ENCODE measurements at places on chromosomes 6 and 20. TPM values are rescaled to one million over a fixed set of nuclear protein-coding genes. Genes with fewer than 3 reads are reported as not detected.

DNA sequence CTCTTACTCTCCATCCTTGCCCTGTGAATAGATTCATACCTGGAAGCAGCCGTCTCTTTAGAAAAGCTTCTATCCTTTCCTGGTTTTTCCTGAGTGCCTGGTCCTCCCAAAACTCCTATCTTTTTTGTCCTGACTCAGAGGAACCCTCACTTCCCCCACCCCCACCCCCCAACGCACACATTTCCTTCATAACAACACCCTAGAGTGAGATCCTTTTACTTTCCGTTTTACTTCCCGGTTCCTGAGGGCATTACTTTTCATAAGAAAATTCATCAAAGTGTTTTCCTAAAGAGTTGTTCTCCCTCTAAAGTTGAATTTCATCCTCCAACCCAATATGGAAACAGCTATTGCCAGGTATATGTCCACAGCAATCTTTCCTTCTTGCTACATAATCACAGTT is 327.0 kb downstream of the NRN1 start:
- no peak for DNase-seq

DNA sequence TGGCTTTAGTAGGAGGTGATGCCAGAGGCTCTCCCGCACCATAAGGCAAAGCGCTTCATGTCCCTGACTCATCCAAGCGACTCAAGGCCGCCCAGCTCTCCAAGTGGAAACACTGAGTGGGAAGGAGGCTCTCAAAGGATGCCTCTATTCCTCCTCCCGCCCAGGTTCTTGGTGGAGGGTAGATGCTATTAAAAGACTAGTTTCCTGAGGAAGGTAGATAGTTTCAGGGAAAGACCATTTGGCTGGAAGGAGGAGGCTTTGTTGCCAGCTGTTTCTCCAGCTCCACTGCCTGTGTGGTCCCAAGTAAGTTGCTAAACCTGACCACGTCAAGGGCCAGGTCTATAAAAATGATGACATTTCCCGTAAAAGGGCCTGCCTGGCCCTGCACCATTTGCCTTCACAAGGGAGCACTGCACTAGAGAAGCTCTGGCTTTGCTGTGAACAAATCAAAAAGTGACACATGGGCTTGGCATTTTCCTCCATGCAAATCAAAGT is 48.2 kb downstream of the GMDS start:
- DNase-seq = peak; percentile 74

DNA sequence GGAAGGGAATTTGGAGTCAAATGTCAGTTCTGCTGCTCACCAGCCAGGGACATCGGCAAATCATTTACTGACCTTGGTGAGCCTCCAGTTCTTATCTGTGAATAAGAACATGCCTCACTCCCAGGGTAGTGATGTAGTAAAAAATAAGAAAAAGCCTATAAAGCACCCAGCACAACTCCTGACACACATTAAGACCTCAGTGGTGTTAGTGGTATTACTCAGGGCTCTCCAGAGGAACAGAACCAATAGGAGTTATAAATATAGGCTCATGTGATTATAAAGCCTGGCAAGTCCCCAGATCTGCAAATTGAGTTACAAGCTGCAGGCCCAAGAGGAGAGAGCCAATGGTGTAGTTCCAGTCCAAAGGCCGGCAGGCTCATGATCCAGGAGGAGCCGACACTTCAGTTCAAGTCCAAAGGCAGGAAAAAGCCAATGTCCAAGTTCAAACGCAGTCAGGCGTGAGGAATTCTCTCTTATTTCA is 71.3 kb upstream of the EYA2 start:
- DNase-seq = no peak

DNA sequence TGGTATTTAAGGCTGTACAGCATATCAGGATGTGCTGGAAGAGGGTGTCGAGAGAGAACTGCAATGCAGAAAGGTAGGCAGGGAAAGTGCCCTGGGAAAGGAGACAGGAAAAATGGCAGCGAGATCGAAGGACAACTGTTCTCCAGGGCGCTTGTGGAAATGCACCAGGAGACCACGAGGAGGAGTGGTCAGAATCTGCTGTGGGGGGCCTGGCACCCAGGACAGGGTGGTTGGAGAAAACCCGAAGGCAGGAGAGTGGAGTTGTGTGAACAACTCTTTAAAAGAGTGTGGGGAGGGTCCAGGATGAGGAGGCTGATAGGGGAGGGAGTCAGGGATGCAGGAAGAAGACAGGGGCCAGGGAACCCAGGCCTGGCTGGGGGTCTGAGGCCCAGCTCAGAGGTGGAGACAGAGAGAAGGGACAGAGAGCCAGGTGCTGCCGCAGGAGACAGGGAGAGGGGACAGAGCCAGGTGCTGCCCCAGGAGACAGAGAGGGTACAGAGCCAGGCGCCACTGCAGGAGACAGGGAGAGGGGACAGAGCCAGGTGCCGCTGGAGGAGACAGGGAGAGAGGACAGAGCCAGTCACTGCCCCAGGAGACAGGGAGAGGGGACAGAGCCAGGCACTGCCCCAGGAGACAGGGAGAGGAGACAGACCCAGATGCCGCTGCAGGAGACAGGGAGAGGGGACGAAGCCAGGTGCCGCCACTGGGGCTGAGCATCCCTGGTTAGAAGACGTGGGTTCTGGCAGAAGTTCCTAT is 9.3 kb downstream of the SLC22A1 start:
- no peak for DNase-seq

- DNase-seq = peak; percentile 33
Measured at GRCh38 chr20:56689852-56690485, 60.9 kb downstream of the TFAP2C start.

- DNase-seq = no peak
Measured at GRCh38 chr20:38196076-38196475, 31.0 kb upstream of the TGM2 start.

GRCh38 chr6:162443101-162443500 is 284.5 kb downstream of the PRKN start:
- peak; percentile 6 for DNase-seq

- no peak for DNase-seq
Measured at GRCh38 chr6:13558718-13559117, 15.7 kb upstream of the SIRT5 start.

- no peak for DNase-seq
Measured at GRCh38 chr20:48673507-48673906, 154.3 kb downstream of the PREX1 start.

DNA sequence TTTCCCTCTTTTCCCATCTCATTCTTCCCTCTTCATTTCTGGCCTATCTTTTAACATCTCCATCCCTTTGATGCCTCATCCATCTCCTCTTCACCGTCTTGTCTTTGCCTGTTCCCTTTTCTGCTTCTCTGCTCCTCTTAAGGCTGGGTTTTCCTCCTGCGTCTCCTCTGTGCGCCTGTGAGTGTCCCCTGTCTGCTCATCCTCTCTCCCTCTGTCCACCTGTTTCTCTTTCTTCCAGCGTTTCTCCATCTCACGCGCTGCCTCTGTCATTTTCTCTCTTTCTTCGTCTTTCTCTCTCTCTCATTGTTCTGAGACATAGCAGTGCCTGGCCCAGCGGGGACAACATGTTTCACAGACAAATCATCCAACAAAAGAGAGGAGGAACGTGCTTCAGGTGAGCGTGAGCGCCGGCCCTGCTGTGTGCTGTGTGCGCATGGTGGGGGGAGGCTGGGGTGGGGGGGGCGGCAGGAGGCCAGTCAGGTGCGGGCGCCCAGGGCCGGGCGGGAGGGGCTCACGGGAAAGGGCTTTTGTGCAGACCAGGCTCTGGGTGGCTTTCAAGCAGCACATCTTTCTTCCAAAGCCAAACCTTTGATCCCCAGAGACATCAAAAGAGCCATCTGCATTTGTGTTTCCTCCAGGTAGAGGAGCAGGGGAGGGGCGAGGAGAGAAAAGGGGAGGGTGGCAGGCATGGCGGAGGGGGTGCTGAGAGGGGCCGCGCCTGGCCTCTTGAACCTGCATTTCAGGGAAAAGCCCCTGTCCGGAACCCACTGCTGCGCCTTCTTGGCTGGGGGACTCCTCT is 121.3 kb downstream of the VEGFA start:
- DNase-seq = no peak

The C6orf52 gene
- 2.7 TPM for total RNA-seq

DNA sequence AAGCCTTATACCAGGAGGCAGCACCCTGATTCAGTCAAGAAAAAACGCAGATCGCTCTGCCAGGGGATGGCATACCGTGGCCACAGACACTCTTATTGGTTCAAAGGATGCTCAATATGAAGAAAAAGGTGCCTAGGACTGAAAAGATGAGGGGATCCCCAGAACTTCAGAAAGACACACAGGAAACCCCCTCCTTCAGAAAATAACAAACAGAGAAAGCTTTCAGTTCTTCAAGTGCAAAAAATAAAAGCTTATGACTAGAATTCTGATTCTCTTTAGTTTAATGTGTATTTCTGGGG is 17.7 kb upstream of the MYB start:
- no peak for DNase-seq

DNA sequence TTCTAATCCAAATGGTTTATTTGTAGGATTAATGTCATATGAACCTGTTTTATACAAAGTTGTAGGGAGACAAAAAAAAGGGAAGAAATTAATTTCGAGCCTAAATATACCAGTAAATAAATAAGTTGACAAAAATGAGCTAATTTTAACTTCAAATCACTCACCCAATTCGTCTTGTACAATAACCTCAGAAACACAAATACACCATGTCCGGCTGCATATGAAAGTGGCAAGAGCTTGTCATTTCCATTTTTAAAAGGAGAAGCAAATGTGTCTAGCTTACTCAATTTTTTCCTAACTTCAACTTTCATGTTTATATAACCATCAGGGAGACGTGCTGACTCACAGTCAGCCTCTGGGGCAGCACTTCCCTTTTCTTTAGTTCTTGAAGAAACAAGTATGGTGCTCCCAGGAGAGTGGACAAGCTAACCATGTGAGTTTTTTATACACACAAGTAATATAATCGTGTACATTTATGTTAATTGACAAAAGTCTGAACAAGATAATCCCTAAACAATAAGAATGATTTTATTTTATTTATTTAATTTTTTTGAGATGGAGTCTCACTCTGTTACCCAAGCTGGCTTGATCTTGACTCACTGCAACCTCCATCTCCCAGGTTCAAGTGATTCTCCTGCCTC is 55.5 kb upstream of the SGK1 start:
- DNase-seq = peak; percentile 72

The AKAP7 gene
- 7.5 TPM for total RNA-seq

- no peak for DNase-seq
Measured at GRCh38 chr20:16195671-16196070, 377.6 kb downstream of the KIF16B start.

DNA sequence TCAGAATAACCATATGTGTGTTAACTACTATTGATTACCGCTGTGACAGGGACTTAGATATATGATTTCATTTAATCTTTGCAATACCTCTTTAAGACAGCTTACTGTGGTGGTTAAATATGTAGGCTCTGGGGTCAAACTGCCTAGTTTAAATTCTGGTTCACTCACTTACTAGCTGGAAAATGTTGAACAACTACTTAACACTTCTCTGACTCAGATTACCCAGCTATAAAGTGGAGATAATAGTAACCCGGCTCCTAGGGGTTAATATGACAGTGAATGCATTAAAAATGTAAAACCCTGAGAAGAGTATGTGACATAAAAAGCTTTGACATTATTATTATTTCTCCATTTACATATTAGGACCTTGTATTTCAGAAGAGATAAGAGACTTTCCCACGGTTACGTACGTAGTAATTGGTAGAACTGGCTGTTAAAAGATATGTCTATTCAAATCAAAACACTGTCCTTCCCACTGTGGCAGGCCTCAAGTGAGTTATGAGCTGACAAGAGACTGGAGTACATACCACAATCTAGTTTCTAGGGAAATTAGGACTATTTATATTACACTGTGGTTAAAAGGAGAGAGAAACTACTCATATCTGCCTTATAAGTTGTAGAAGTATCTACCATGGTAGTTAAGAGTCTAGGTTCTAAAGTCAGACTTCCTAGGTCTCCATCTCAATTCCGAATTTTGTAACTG is 4.4 kb upstream of the PLCB1 start:
- no peak for DNase-seq

- DNase-seq = peak; percentile 9
Measured at GRCh38 chr6:45132059-45132458, 196.1 kb upstream of the RUNX2 start.

- DNase-seq = no peak
Measured at GRCh38 chr6:151875524-151875923, 68.0 kb downstream of the ESR1 start.

- no peak for DNase-seq
Measured at GRCh38 chr6:14038467-14039437, 78.8 kb upstream of the CD83 start.

The NOP56 gene
- 340 TPM for total RNA-seq

GRCh38 chr6:105593805-105594671 is 191.2 kb upstream of the PREP start:
- no peak for DNase-seq

- peak; percentile 39 for DNase-seq
Measured at GRCh38 chr6:30683183-30683979, 3.1 kb downstream of the PPP1R18 start.

GRCh38 chr20:50682065-50682464 is 9.3 kb downstream of the RIPOR3 start:
- no peak for DNase-seq

DNA sequence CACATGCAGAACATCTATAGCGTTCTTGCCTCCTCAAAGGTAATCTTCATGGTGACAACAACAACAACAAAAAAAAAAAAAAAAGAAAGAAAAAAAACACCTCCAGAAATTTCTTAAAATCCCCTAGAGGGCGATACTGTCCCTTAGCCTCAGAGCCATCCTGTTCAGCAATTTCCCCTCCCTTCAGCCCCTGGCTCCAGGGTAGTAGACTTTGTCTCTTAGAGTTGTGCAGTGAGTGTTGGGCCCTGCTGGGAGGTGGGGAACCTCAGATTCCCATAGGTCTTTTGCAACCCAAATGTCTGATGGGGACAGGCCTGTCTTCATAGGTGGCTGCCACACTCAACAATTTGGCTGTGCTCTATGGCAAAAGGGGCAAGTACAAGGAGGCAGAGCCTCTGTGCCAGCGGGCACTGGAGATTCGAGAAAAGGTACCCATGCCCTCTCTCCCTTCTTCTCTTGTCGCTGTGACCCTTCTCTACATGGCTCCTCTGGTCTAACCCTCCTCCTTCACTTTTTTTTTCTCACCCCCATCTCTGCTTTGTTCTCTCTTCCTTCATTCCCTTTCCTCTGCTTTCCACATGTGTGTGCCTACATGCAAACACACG is 6.0 kb upstream of the PTK7 start:
- peak; percentile 63 for DNase-seq

All from Daoy (cell line).